ENCODE measurements at places on chromosomes 4 and X.

GRCh38 chr4:79604152-79604551 lies 196.1 kb upstream of the GK2 start:
- no peak for DNase-seq

GRCh38 chrX:48617542-48618340 lies 20.4 kb downstream of the WDR13 start:
- DNase-seq = peak; percentile 12

GRCh38 chrX:140507223-140507981 lies 2.5 kb upstream of the SOX3 start:
- DNase-seq = no peak

GRCh38 chrX:77014377-77015372 lies 432.5 kb upstream of the FGF16 start:
- no peak for DNase-seq

Measured in activated T-cell treated with anti-CD3 and anti-CD28 coated beads, Interleukin-2, amount 50 U/mL, for 24 hours (primary cell).